CD4-positive, alpha-beta T cell treated with Interferon gamma for 1 hour (primary cell): ENCODE measurements at places on chromosomes 16 and 17.

DNA sequence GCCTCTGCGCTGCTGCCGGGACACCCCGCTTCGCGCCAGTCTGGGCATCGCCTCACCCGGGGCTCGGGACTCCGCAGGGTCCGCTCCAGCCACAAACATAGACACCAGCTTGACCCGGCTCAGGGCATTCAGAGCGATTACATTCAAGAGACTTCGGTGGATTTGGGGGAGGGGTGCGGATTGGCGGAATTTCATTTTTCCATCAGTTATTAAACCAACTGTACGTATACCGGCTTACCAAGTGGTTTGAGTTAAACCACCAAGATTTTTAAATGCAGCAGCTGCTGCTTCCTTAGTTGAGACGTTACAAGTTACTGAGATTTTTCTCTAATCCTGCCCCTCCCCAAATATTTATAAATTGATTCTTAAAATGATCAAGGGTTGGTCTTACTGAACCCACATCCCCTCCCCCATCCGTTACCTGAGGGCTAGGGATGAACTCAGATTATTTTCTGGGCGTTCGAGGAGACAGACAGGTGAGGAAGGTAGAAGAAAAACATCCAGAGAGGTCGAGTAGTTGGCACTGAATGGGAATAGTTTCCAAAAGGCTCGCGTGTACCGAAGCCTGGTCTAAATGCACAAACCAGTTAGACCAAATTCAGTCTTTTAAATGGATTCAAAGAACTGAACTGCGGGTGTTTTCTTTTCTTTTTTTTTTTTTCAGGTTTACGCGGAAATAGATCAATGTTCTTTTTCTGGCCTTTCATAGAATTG lies 1.5 kb downstream of the CRHR1 start:
- no peak for DNase-seq

- DNase-seq, result peak; percentile 32
Measured at GRCh38 chr17:4199818-4200402, 56.9 kb downstream of the CYB5D2 start.

GRCh38 chr17:45235416-45236281 lies 14.0 kb downstream of the FMNL1 start:
- DNase-seq, result peak; percentile 71

DNA sequence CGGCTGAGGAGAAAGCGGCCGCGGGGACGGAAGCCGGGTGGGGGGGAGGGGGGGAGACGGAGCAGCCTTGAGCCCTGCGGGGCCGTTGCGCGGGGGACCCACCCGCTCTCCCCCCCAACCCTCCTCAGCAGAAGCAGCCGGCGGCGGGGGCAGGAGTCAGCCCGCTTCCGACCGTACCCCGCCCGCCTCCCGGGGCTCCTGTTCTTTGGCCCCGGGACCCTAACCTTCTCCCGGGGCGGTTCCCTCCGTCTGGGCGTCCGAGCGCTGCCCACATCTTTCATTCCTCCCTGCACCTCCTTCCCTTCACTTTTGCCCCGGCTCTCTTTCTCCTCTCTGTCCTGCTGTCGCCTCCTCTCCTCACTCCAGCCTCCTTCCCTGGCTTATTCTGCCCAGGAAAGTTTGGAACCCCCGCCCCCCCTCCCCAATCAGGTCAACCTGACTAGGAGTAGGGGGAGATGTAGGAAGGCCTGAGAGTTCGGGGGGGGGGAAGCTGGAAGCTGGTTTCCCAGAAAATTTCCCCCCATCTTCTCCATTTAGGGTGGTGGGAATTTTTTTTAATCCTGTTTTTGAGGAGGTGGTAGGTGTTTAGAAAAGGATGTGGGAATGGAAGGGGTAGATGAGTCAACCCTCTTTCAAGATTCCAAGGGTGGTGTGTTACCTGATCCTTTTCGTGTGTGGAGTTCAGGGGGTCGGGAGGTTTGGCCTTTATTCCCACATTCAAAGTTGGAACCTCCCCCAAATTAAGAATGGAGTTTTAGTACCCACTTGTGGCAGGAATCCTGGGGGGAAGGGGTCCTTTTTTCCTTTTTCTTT lies 427 bp upstream of the NLK start:
- no peak for DNase-seq

DNA sequence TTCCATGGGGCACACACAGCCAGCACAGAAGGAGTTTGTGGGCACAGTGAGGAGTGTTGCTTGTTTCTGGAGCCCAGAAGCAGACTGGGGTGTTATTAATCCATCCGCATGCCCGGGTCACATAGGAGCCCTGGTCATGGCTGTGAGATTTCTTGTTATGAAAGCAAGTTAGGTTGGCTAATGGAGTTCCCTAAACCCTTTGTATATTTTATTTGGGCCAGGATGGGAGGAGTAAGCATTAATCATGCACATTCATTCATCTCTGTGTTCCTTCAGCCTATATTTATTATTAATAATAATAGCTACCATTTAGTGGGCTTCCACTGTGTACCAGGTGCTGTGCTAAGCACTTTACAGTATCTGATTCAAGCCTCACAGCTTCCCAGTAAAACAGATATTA lies 200.6 kb upstream of the CDH5 start:
- DNase-seq, result no peak

DNA sequence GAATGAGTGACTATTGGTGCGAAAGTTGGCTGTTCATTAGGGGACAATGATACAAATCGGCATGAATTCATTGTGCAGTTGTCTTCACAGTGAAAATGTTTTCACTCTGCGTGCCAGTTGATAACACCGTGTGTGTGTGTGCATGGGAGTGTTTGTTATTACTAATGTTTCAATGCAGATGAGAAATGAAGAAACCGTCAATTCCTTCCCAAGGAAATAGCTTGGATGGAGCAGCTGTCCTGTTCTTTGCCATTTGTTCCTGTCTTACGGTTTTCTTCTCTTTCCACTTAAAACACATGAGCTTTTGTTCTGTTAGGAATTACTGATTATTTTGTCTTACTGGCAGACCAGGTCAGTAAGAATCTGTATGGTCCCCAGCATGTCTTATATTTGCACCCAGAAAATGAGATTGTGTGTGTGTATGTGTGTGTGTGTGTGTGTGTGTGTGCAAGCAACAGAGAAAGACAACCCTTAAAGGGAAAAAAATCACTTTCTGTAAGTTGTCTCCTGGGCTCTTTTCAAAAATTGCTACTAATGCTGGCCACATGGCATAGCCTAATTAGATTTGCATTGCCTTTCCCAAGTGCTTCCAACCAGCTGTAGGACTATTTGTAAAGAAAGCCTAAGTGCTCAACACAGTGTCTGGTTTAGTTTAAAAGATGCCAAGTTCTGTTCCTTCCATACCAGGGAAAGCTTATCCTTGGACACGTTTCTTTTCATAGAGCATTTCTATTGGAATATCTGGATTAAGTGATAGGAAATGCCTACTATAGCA lies 23.8 kb downstream of the SHISA9 start:
- DNase-seq, result no peak
